ENCODE measurements at places on chromosomes 4 and X. TPM values are rescaled to one million over a fixed set of nuclear protein-coding genes. Genes with fewer than 3 reads are reported as not detected.

The TAB3 gene
- total RNA-seq: 3.1 TPM

The SMIM10L2A gene
- 0.17 TPM for total RNA-seq

The SSX3 gene
- total RNA-seq: not detected

The SPON2 gene
- 703 TPM for total RNA-seq

The TCEAL5 gene
- not detected for total RNA-seq

The DBET gene
- not detected for total RNA-seq

The CENPE gene
- 0.52 TPM for total RNA-seq

The BCLAF3 gene
- total RNA-seq: 6.3 TPM

The RASGEF1B gene
- not detected for total RNA-seq

The ABCD1 gene
- total RNA-seq: 11.7 TPM

The SPOCK3 gene
- 1.3 TPM for total RNA-seq

The SPP1 gene
- 0.09 TPM for total RNA-seq

The COL25A1 gene
- 0.34 TPM for total RNA-seq

The PLAC1 gene
- 0.26 TPM for total RNA-seq

The SMARCA1 gene
- 34.1 TPM for total RNA-seq

The ZCCHC12 gene
- not detected for total RNA-seq

The RNF175 gene
- total RNA-seq: 0.16 TPM

The TMEM156 gene
- total RNA-seq: 0.17 TPM

The DCAF12L2 gene
- under 0.01 TPM for total RNA-seq

The KLHL34 gene
- total RNA-seq: not detected

The BEND2 gene
- total RNA-seq: not detected

The RAP1GDS1 gene
- 39.2 TPM for total RNA-seq

The ARAP2 gene
- 0.16 TPM for total RNA-seq

The FAM133A gene
- total RNA-seq: not detected

The NDNF gene
- total RNA-seq: 0.09 TPM
